Substantia nigra (tissue), 51 donors: ENCODE measurements at places on chromosomes 7 and 10.

- DNase-seq: no peak
Observed at GRCh38 chr10:51012073-51012472, 62.2 kb upstream of the PRKG1 start.

- DNase-seq: no peak
Observed at GRCh38 chr7:95169678-95170077, 154.7 kb downstream of the PON1 start.

- DNase-seq: no peak
Observed at GRCh38 chr7:45021604-45022296, 21.7 kb downstream of the CCM2 start.

DNA sequence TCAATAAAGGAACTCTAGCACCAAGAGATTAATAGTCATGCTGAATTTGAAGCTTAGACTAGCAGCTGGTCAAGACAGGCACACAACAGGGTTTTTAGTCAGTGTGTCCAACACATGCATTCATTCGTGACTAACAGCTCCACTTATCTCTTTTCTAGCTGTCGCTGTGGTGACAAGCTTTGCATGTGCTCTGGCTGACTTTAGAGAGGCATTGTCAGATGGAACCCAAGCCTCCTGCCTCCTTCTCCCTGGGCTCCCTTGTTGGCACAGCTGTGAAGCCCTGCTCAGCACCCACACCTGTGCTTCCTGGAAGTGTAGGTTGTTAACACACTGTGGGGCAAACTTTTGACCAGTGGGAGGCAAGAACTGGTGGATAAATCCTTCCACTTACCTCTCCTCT, 9.8 kb upstream of the AGK start:
- DNase-seq: no peak

DNA sequence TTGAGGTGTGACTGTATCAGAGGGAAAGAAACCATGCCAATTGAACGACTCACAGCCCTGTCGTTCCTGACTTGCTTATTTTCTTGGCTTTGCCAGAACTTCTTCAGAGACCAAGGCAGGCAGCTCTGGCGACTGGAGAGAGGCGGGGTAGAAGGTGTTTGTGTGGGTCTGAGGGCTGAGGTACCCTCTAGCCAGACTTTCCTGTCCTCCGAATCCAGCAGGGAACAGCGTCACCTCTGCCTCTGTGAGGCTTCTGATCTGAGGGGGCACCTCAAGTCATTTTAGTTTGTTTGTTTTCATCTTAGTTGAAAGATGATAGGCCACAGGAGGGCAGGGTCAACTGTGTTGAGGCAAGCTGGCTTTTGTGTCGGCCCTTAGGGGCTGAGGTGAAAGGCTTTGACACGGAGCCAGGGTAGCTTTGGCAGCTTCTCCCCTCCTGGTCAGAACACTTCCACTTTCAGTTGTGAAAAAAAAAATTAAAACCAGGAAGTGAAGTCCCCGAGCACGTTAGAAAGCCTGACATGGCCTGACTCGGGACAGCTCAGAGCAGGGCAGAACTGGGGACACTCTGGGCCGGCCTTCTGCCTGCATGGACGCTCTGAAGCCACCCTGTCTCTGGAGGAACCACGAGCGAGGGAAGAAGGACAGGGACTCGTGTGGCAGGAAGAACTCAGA, 1.9 kb downstream of the ACSL5 start:
- DNase-seq: no peak

GRCh38 chr7:138226745-138227279, 150.6 kb downstream of the AKR1D1 start:
- no peak for DNase-seq

DNA sequence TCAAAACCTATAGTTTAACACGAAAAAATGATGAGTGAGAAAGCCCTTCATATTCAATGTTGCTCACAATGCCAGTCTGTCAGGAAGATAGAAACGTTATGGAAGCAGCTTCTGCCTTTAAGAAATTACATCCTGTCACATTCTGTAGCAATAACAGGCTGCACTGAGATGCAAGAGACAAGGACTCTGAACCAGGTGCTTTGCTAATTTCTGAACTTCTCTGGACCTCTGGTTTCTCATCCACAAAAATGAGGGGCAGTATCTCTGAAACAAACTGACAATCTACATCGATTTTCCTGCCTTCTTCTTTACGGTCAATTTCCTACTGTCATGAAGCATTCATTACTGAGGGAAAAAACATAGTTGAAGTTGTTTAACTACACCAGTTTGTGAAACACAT, 234.0 kb downstream of the SNX13 start:
- no peak for DNase-seq

DNA sequence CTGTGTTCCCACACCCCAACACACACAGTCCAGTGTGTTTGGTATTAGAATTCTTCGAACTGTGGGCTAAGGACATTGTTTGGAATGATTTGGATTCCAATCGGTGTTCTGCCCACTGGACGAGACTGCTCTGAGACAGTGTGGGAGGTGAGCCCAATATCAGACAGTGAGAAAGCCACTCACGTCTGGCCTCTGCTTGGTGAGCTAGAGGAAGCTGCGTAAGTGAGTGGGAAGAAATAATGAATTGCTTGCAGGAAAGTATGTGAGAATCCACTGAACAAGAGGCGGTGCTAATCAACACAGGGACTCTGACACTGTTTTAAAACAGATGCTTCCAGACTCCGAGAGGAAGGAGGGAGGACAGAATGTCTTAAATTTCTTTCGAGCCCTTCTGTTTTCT, 675.0 kb upstream of the ANKRD30A start:
- DNase-seq: no peak

DNA sequence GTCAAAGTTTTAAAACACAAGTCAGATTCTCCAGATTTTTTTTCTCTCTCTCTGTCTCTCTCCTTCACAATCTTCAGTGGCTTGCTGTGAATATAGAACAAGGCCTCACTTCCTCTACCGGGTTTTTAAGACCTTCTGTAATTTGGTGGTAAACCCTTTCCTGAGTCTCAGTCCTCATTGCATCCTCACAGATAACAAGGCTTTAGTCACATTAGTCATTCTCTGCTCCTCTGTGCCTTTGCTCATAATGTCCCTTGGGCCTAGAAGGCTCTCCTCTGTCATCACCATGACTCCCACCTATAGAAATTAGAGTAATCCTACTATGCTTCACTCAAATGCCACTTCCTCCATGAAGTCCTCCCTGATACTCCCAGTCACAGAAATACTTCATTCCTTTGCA, 172.7 kb upstream of the HPS1 start:
- no peak for DNase-seq

DNA sequence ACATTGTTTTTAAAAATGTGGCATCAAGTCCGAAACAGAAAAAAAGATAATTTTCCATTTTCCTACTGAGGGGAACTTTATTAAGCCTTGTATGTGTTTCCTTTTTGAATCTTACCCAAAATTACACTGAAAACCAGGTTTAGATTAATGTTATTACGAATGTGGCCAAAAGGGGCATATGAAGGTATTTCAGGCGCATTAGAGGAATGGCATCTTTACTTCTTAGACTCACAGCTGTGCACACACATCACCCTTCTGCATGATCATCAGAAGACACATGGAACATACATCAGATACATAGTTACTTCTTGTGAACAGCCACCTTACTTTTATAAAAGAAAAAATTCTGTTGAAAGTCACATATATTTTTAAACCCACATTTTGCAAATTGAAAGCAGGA, 58.6 kb upstream of the ZPBP start:
- no peak for DNase-seq

- no peak for DNase-seq
Observed at GRCh38 chr7:30430276-30430675, 48.3 kb downstream of the NOD1 start.

DNA sequence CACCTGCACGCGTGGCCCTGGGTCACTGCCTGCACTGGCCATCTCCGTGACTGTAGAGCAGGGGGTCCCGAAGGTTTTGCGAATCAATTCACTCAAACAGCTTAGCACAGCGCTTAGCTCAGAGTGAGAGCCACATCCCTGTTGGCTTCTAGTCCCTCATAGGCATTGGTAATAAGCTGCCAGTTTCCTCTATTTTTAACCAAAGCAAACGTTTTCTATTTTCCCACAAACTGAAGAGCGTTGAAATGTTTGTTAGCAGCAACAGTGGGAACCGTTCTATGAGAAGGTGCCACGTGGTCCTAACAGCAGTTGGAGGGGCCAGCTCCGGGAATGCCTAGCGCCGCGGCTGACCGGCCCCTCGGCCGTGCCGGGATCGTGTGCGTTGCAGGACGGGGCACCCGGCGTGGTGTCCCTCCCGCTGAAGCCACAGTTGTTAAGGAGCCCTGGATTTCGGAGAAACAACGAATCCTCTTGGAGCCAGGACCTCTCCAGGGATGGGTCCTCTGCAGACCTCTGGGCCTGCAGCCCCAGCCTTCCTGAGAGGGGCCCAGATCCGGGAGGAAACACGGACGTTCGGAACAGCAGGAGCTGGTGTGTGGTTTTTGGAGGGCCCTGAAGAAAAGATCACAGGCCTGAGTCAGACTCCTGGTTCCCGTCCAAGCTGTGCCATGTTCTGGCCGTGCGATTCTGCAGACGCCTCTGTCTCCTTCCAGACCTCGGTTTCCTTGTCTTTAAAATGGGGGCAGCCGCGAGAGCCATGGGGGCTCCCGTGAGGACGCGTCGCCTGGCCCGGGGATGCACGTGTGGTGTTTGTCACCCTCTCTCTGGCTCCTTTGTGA, 40.3 kb downstream of the FAM20C start:
- DNase-seq: no peak

- no peak for DNase-seq
Observed at GRCh38 chr7:30197438-30197837, 62.7 kb downstream of the MTURN start.

DNA sequence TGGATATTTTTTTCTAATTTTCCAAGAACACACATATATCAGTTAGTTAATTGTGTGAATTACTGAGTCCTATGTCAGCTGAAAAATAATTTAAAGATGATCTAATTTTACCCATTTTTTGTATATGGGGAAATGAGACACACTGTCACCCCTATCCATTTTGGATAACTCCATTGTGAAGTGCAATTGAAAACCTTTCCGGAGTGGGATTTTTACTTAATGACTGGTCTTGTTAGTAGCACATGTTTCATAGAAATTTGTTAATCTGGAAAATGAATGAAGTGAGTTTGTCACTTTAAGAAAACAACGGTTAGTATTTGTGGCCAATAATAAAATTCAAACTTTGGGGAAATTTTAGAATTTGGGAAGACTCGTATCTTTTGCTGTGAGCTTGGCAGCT, 2.0 kb downstream of the GARS1 start:
- no peak for DNase-seq

GRCh38 chr10:71965623-71966022, 1.4 kb downstream of the CHST3 start:
- no peak for DNase-seq

DNA sequence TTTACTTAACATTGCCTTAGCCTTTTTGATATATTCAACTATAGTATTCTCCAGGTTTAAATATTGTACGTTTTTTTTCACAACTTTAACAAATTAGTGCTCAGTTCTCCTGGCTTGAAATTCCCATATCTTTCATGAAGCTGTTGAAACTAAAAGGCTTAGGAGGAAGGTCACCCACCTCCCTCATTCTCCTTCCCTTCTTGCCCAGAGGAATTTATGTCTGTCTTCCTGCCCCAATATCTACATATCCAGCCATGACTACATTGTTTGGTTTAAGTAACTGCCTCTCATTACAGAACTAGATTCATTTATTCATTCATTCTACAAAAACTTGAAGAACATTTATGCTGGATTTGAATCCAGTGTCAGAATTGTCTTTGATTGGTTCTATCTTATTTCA, 254.8 kb upstream of the C7orf33 start:
- DNase-seq: no peak

DNA sequence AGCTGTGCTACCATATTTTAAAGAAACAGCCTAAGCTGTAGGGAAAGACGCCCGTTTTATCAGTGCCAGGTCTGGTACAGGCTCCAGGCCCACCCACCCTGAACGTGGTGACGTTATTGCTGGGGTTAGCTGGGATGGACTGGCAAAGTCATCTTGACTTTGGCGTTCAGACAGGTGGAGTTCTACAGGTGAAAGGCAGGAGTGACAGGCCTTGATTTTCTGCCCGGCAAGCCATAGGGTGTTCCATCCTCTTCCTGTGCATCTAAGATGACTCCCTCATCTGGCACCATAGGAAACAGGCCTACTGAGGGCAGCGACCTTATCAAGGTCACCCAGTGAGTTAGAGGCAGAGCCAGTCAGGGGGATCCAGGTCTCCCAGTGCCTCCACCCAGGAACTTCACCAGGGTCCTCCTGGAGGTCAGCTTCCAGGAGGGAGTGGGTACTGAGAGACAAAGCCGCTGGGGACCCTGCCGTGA, 41.6 kb downstream of the HK1 start:
- no peak for DNase-seq

DNA sequence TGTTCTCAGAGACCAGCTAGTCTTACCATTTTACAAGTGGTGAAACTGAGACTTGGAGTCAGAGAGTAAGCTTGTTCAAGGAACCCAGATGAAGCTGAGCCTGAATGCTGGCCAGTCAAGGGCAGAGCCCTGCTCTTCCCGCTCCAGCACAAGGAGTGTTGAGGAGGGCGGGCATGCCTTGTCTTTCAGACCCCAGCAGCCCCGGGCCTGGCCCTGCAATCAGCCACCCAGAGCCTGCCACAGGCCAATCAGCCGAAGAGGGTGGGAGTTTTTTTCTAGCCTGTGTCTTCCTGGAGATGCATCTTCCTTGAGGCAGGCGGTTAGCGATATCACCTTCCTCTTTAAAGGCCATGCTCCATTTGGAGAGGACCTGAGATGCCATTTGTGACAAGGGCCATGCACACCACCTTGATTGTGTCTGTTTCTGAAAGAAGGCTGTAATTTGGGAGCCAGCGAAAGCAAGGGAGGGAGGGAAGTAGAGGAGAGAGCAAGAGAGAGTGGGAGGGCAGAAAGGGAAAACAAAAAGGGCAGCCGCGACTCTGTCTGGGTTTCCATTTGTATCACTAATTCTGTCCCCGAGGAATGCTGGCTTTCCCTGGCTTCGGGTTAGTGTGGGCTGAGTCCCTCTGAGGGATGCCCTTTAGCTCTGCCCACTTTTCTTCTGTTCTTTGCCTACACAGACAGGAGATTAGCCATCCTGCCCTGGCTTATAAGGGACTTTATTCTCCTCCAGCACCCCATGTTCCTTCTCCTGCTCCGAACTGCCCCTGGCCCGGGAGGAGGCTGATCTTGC, 8.0 kb downstream of the CDH23 start:
- no peak for DNase-seq

DNA sequence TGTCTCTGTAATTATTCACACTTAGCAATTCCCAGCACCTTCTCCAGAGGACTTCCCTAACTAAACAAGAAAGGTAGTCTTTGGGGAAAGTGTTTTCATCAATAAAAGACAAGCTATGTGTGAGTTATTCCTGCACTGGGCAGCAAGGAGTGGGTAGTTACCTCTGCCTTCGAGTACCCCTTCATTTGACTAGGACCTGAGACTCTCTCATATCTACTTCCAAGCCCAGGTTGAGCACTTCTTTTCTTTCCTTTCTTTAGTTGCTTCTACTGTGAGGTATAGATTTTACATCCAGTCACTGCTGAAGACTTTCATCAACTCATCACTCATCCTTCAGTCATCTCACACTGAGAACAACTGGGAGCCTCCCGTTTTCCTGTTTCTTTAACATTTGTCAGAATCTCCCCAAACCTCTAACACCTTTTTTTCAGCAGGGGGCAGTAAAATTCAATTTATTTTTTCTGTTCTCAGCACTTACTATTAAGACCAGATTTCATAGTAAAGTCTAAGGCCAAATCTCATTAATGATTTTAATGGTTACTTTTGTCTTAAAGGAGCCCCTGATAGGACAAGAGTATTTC, 80.1 kb upstream of the PRSS1 start:
- no peak for DNase-seq

- no peak for DNase-seq
Observed at GRCh38 chr10:8088504-8088903, 34.0 kb downstream of the GATA3 start.

GRCh38 chr7:44182827-44183226, 6.4 kb downstream of the GCK start:
- no peak for DNase-seq
